ENCODE measurements at places on chromosomes 6 and 20.

GRCh38 chr20:25865715-25866656, 169.3 kb upstream of the ZNF337 start:
- DNase-seq: peak; percentile 85

DNA sequence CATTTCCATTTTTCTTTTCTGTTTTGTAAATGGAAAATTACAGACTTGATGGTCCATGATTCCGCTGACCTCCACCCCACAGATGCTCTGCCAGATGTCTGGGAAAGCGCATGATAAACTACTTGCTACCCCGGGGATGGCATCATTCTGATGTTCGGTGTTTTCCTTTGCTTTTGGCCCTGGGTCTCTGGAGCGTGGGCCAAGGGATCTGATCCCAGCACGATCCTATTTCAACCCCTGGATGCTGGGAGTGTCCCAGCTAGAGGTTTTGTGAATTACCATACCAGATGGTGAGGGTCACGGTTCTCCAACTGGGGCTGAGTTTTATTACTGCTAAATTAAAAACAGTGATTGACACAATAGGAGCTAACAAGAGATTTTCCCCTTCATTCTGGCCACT, 25.2 kb upstream of the MYLIP start:
- no peak for DNase-seq

DNA sequence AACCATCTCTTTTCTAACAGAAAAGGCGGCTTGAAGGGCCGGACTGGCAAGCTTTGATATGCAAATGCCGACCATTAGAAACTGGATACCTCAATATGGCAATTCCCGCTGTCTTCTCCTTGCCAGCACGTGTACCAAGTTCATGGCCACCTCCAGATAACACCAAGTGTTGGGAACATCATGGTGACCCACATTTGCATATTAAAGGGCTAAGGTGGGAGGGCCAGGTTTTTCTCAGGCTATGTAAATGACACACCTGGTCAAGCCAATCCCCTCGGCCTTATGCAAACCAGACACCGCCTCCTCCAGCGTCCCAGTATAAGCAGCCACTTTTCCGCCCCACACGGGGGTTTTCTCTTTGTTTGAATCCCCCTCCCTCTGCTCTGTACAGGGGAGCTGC, 110.7 kb downstream of the DACT2 start:
- peak; percentile 89 for DNase-seq

DNA sequence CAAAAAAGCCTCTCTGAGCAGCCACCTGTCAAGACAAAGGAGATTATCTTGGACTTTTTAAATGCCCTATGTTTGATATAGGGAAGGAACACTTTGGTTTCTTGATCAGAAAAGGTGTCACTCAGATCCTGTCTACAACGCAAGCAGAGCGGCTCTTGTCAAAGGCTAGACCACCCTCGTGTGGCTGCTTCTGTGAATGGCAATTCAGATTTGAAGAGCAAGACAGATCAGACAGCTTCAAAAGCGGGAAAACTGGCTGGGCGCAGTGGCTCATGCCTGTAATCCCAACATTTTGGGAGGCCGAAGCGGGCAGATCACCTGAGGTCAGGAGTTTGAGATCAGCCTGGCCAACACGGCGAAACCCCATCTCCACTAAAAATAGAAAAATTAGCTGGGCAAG, 10.1 kb upstream of the NXT1 start:
- peak; percentile 78 for DNase-seq

- no peak for DNase-seq
These were observed 6.0 kb downstream of the NELFCD start for GRCh38 chr20:58986968-58987517.

DNA sequence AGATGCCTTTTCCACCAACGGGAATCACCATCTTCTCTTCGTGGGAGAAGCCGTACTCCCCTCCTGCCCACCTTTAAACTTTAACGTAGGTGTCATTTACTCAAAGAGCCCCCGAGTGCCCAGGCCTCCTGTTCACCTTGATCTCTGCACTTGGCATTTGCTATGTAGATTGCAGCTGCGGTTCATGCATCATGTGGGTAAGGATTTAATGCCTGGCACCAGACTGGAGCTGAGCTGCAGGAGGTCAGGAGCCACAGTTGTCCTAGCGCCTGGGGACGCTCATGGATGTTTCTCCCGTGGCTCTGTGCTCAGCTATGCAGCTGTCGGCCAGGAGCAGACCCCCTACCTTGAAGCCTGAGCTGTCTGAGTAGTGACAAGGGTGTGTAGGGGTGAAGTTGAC, 133.7 kb downstream of the CDH4 start:
- DNase-seq: no peak

GRCh38 chr6:109117346-109118035, 22.2 kb downstream of the CEP57L1 start:
- no peak for DNase-seq

GRCh38 chr6:159151266-159151855, 17.8 kb upstream of the FNDC1 start:
- peak; percentile 54 for DNase-seq

DNA sequence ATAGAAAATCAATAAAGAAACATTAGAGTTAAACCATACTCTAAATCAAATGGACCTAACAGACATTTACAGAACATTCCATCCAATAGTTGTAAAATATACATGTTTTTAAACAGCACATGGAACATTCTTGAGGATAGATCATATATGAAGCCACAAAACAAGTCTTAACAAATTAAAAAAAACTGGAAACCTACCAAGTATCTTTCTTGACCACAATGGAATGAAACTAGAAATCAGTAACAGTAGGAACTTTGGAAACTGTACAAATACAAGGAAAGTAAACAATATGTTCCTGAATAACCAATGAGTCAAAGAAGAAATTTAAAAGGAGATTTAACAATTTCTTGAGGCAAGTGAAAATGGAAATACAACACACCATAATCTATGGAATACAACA, 91.2 kb upstream of the GLP1R start:
- no peak for DNase-seq

DNA sequence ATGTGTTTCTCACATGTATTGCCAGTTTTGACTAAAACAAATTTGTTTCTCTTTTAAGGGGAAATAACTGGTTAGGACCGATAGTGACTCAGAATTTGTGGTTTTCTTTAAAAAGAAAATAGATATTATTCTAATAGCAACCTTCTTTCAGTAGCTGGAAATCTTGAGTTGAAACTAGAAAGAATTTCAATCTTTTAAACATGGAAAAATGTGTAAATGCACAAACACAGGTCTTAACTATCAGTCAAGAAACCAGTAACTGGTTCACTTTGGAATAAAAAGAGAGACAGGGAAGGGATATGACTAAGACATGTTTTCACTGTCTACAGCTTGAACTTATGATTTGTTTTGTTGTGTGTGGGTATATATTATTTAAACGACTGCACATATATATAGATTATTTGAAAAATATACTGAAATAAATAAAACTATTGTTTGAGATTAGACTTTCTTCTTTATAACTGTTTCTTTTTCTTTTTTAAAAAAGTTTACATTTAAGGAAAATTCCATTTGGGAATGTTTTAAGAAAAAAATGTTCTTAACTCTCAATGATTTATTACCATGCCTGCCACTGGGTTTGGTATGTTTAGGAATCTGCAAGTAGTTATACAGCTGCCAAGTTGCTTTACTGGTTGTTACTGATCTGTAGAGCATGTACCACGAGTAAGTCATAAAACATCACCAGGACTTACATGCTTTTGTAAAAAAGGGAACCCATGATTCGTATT, 753.3 kb upstream of the MARCKS start:
- DNase-seq: no peak

GRCh38 chr6:79913369-79913768, 34.0 kb downstream of the ELOVL4 start:
- no peak for DNase-seq

- DNase-seq: peak; percentile 30
These were observed 1.6 kb downstream of the PPP1R16B start for GRCh38 chr20:38806855-38807655.

GRCh38 chr6:138234363-138234762, 16.1 kb upstream of the PBOV1 start:
- DNase-seq: no peak

- peak; percentile 56 for DNase-seq
These were observed 1.4 kb downstream of the RREB1 start for GRCh38 chr6:7108964-7109836.

DNA sequence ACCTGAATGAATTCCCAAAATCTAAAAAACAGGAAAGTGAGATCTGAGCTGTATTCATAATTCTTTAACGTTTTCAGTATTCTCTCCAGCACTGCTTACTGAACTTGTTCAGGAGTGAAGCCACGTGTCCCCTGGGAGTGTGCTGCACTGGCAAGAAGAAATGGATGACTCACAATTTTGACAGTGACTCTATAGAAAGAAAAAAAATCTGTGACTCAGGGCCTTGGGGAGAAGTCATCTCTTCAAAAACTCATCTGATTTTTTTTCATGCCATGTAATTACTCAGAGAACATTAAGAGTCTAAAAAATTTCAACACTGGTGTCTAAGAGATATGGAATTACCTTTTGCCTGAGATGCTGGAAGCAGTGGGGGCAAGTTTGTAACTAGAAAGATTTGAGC, 39.7 kb downstream of the ANKEF1 start:
- DNase-seq: no peak

- DNase-seq: peak; percentile 5
These were observed 3.6 kb downstream of the C6orf52 start for GRCh38 chr6:10690651-10691445.

- no peak for DNase-seq
These were observed 10.6 kb downstream of the HEY2 start for GRCh38 chr6:125759959-125760457.

DNA sequence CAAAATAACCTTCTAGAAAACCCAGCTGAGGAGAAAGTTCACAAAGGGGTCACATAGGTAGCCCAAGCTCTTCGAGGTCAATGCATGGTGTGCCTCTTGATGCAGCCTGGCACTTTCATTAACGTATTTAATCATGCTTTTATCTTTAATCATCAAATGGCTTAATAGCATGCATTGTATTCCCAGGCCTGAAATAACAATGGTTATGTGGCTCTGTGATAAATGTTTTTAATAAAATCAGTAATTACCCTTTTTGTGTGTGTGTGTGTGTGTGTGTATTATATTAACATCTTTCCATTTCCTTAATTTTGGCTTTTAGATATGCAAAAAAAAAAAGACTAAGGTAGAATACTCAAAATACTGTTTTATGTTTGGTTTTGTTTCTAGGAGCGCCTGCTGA, 681.8 kb downstream of the PTPRT start:
- no peak for DNase-seq

- no peak for DNase-seq
These were observed 10.4 kb upstream of the FRMD1 start for GRCh38 chr6:168089186-168090063.

DNA sequence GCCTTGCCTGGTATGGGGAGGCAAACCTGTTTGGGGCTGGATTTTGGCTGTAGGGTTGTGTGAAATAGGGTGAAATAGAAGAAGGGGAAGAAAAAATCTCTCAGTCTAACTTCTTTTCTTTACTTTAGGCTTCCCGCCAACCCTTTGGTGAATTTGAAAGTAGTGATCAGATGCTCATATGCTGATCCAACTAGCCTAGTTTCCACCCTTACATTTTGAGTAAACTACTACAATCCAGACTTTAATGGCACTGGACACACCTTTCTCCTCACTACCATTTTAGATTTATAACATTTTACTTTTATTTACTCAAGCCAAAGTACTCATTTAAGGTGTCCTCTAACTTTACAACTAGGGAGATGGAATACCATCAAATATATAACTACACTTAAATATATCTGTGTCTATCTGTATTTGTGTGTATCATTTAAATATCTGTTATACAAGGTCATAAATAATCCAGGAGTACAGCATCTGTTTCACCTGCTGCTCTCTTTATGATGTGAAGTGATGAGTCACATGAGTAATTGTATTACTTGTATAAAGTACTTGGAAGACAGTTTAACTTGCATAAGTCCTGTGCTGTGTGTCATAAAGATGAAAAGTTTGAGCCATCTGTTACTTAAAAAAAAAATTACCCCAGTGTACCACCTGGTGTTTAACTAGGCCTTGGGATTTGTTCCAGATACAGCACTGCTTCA, 172.1 kb downstream of the CDKAL1 start:
- DNase-seq: no peak

GRCh38 chr6:3176562-3177355, 19.4 kb upstream of the TUBB2A start:
- peak; percentile 75 for DNase-seq

- DNase-seq: no peak
These were observed 6.4 kb upstream of the FANCE start for GRCh38 chr6:35445691-35446090.

- no peak for DNase-seq
These were observed 82.0 kb downstream of the WASF1 start for GRCh38 chr6:110097443-110097842.

- DNase-seq: peak; percentile 13
These were observed 208.0 kb downstream of the FARS2 start for GRCh38 chr6:5469101-5469846.

GRCh38 chr6:47477497-47478232, at the start of gene CD2AP:
TSS of gene CD2AP (plus strand) at chr6:47477789. CDS start at chr6:47478245, 456 bp downstream.
- DNase-seq: peak; percentile 96

GRCh38 chr20:47936612-47937011, 151.3 kb upstream of the SULF2 start:
- no peak for DNase-seq

GRCh38 chr6:27553123-27553904, 80.4 kb upstream of the ZNF184 start:
- DNase-seq: peak; percentile 92

DNA sequence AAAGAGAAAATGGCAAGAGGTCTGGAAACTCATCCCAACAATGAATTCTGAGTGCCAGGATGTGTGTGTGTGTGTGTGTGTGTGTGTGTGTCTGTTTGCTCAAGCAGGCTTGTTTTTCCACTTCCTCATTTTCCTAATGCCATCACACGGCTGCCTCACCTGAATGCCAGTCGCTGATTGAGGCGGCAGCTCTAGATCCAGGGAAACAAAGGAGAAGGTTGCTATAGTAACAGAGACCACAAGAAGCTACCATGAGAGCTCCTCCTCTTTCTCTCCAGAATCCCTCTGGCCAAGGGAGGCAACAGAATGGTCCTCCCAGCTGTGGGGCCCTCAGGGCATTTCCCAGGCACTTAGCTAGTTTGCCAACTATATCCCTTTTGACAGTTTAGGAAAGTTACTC, 241.1 kb upstream of the TSHZ2 start:
- DNase-seq: peak; percentile 30

DNA sequence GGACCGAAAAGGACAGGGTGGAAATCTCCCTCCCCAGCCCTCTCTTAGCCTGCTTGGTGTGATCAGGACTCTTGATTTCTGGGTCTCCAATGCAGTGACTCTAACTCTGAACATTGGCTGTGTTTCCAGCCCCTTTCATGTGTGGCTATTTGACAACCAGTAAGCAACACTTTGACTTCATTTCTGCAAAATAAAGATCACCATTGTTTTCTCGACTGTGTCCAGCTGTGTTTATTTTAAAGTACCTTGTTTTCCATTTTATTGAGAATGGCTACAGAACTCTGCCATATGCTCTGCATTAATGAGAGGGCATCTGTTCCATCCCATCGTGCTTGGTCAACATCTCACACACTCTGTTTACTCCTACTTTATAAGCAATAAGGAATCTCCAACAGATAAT, 60.9 kb upstream of the TAGAP start:
- DNase-seq: no peak

GRCh38 chr6:145733810-145734209, 1.5 kb downstream of the EPM2A start:
- DNase-seq: no peak

All from ELF-1 (cell line).